ENCODE measurements at places on chromosomes 13 and 19. TPM values are rescaled to one million over a fixed set of nuclear protein-coding genes. Genes with fewer than 3 reads are reported as not detected.

LILRA1 gene
- 0.43 TPM for total RNA-seq

SLITRK6 gene
- total RNA-seq: not detected

CASP14 gene
- not detected for total RNA-seq

KCNC3 gene
- 0.40 TPM for total RNA-seq

MCEMP1 gene
- 0.23 TPM for total RNA-seq

PSG2 gene
- total RNA-seq: not detected

DNA sequence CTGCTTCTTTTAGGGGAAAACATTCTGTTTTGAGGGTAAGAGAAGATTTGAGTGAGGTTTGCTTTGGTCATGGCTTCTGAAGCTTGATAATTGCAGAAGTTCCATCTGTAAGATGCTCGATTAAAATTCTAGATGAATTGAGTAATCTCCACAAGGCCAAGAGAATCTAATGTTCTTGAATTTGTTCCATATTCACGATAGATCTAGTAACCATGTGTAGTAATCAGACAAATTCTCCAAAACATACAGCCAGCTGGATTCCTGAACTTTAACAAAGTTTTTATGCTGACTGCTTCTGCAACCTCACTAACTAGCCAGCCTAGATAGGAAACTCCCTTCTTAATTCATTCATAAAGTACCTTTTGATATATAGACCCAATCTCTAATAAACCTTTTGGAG, 92.7 kb downstream of the COL4A2 start:
- H3K27me3 ChIP-seq: no peaks in the 10 kb centered on the region
- peaks cover 20% of the 10 kb centered on the region for H3K4me1 ChIP-seq
- no peak overlapping the region for H3K4me3 ChIP-seq
- no peak for DNase-seq
- no peaks in the 10 kb centered on the region for H3K36me3 ChIP-seq

DNA sequence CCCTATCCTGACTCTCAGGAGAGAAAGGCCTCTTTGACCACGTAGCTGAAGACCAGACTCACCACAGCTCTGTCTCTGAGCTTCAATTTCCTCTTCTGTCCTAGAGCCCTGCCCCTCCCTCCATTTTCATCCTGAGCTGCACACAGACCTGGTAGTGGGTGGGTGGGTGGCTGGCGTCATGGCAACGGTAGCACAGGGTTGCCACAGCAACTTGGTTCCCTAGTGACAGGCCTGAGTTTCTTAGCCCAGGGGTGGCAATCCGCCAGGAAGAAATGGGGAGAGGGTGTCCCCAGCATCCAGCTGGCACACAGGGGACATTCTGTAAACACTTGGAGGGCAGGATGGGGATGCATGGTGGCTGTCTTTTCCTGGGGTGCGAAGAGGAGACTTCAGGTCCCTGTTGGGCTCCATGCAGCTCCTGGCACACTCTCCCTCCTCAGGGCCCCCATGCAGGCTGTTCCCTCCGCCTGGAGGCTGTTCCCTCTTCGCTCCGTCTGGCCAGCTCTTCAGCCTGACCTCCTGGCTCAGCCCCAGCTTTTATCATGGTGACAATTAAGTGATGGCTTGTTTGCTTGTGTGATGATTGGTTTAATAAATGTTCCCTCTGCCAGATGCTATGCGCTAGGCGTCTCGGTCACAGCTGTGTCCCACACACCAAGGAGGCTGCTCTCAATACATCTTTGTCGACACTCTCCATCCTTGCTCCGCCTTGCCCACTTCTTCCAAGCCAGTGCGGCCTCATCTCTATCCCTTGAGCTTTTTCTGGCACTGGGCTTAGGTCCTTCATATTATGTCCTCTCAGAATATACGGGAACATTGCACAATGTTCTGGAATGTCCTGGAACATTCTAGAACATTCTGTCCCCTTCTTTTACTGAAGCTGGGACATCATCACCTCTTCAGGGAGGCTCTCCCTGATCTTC, 7.4 kb upstream of the KLHL26 start:
- no peaks in the 10 kb centered on the region for H3K4me1 ChIP-seq
- DNase-seq: no peak
- H3K4me3 ChIP-seq: no peak overlapping the region

DNA sequence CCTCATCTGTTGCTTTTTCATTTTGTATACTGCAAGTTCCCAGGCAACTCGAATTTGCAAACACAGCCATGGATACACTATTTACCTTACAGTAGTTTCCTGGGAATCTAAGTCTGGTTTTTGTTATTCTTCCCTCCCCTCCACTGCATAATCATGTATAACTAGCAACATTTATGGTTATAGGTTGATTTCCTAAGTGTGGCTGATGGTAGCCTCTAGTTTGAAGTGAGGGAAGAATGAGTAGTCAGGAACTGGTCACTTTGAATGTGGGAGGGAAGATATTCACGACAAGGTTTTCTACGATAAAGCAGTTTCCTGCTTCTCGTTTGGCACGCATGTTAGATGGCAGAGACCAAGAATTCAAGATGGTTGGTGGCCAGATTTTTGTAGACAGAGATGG, at the start of gene KCNRG:
KCNRG (plus strand) TSS at position 187 of the 400 bp plus-strand sequence; CDS start at position 237, 50 bp downstream.
- DNase-seq: no peak
- H3K27ac ChIP-seq: no peak within 1 kb of the TSS
- no peaks in the 10 kb centered on the region for H3K27me3 ChIP-seq
- H3K36me3 ChIP-seq: no peaks in the 10 kb centered on the region

DNA sequence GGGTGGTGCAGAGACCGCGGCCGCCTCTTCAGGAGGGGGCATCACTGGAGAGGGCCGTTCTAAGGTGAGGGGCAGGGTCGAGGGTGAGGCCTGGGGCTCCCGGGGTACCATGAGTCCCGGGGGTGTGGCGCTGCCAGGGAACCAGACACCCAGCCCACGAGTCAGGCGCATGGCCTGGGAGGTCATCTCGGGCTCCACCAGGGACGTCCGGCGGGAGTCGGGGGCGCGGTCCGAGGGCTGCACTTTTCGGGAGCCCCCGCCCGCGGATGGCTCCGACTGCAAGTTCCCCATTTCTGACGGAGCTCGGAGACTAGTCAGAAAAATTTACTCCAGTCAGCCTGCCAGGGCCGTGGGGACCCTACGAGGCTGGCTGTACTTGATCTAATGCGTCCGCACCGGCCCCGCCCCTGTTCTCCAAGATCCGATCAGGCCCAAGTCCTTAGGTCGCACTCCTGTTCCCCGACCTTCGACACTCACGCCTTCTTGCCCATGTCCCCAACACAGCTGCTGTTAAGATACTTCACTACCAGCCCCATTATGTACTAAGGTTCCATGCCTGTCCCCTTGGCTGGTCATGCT, 774 bp downstream of the GGN start:
- peaks cover 10% of the 10 kb centered on the region for H3K4me1 ChIP-seq
- H3K4me3 ChIP-seq: peak overlapping the region; percentile 52
- H3K27me3 ChIP-seq: no peaks in the 10 kb centered on the region
- H3K36me3 ChIP-seq: no peaks in the 10 kb centered on the region

DNA sequence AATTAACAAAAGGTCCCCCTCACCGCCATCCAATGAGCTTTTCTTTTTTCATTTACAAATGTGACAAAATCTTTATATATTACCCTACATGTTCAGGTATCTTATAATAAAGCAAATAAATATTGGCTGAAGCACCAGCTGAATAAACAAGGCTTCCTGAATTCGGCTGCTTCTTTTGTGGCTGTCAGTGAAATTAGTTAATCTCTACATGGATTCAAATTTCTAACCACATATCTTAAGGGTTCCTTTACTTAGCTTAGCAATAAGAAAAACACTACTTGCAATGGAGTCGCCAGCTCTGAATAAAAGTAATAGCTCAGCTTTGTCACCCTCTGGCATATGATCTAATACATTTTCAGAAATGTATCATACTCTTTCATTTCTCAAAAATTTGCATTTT, 104.3 kb downstream of the CCNA1 start:
- H3K4me1 ChIP-seq: no peaks in the 10 kb centered on the region
- DNase-seq: no peak
- H3K27ac ChIP-seq: no peak overlapping the region

DNA sequence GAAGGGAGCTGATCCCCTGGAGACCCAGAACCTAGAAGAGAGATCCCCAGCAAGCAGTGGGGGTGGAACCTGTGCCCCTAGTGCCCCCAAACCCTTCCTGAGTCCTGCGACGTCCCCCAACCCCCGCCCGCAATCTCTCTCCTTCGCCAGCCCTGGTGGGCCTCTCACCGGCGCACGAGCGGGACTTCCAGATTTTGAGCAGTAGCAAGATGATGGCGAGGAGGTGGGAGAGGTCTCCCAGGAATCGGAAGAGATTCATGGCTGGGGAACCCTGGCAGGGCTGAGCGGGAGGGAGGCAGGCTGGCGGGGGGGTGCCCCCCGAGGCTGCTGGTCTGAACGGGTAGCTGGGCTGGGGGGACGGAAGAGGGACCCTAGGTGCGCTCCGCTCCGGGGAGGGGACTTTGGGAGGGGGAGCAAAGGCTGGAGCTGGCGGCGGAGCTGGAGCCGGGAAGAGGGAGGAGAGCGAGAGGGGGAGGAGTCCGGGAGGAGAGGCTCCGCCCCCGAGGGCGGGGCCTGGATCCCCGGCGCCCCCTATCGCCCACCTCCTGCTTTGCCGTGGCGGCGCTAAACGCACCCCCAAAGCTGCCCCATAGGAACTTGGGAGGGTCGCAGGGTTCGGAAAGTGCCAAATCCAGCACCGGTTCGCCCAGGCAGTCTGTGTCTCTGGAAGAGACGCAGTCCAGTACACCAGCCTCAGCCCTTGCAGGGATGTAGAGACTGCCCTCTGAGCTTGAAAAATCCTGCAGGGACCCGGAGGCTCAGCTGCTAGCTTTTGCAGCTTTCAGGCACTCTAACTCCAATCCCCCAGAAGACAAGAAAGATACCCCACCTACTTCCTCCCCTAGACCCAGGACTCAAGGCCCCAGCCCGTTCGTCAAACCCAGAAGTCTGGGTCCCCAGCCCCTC, at the start of gene KDELR1:
KDELR1 (minus strand) TSS at position 452 of the 906 bp plus-strand sequence; CDS start at position 259, 193 bp downstream.
- peak; percentile 89 for DNase-seq
- H3K36me3 ChIP-seq: no peaks in the 10 kb centered on the region
- peak within 1 kb of the TSS; percentile 73 for H3K4me3 ChIP-seq
- H3K4me1 ChIP-seq: peaks cover 9% of the 10 kb centered on the region

- H3K27ac ChIP-seq: no peak overlapping the region
- no peaks in the 10 kb centered on the region for H3K27me3 ChIP-seq
- no peak for DNase-seq
- no peaks in the 10 kb centered on the region for H3K4me1 ChIP-seq
- no peak overlapping the region for H3K4me3 ChIP-seq
These were observed 31.8 kb downstream of the TFDP1 start for GRCh38 chr13:113616281-113616906.

- no peaks in the 10 kb centered on the region for H3K27me3 ChIP-seq
- no peak for DNase-seq
- H3K4me3 ChIP-seq: no peak overlapping the region
- peaks cover 2% of the 10 kb centered on the region for H3K4me1 ChIP-seq
These were observed 763.5 kb upstream of the GPC6 start for GRCh38 chr13:92463134-92463533.

DNA sequence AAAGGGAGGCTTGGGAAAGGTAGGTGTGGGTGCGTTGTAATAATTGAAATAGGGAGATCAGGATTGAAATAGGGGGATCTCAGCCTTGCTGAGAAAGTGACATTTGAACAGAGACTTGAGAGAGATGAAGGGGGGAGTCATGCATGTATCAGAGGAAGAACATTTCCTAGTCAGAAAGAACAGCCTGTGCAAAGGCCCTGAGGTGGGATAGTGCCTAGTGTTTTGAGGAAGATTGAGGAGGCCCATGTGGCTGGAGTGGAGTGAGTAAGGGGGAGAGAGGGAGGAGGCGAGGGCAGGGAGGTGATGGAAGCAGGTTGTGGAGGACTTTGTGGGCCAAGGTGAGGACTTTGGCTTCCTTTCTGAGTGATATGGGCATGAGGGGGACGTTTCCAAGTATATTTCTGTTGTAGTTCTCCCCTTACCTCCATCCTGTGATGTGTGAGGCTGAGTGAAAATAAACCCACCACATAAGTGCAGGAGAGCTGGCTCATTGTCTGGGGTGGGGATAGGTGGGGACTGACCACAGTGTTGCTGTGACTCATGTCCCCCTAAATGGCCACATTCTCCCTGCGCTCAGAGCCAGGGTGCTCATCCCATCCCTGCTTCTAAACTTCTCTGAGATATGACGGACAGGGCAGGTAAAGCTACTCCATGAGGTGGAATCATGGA, 17.8 kb downstream of the ACTL9 start:
- H3K4me3 ChIP-seq: no peak overlapping the region
- H3K27me3 ChIP-seq: no peaks in the 10 kb centered on the region
- no peak overlapping the region for H3K27ac ChIP-seq
- no peaks in the 10 kb centered on the region for H3K36me3 ChIP-seq
- DNase-seq: no peak

DNA sequence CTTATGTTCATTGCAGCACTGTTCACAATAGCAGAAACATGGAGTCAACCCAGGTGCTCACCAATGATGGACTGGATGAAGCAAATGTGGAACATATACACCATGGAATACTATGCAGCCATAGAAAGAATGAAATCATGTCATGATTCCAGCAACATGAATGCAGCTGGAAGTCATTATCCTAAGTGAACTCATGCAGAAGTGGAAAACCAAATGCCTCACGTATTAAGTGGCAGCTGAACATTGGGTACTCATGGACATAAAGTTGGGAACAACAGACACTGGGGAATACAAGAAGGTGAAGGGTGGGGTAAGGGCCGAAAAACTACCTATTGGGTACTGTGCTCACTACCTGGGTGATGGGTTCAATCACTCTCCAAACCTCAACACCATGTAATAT, 915.9 kb downstream of the UQCRFS1 start:
- no peak overlapping the region for H3K4me3 ChIP-seq
- no peaks in the 10 kb centered on the region for H3K4me1 ChIP-seq
- H3K27me3 ChIP-seq: no peaks in the 10 kb centered on the region
- no peak overlapping the region for H3K27ac ChIP-seq
- no peaks in the 10 kb centered on the region for H3K36me3 ChIP-seq

- H3K4me3 ChIP-seq: no peak overlapping the region
- H3K4me1 ChIP-seq: no peaks in the 10 kb centered on the region
- no peaks in the 10 kb centered on the region for H3K27me3 ChIP-seq
- no peak for DNase-seq
- H3K36me3 ChIP-seq: no peaks in the 10 kb centered on the region
These were observed 2.7 kb downstream of the ZNF154 start for GRCh38 chr19:57706346-57706745.

DNA sequence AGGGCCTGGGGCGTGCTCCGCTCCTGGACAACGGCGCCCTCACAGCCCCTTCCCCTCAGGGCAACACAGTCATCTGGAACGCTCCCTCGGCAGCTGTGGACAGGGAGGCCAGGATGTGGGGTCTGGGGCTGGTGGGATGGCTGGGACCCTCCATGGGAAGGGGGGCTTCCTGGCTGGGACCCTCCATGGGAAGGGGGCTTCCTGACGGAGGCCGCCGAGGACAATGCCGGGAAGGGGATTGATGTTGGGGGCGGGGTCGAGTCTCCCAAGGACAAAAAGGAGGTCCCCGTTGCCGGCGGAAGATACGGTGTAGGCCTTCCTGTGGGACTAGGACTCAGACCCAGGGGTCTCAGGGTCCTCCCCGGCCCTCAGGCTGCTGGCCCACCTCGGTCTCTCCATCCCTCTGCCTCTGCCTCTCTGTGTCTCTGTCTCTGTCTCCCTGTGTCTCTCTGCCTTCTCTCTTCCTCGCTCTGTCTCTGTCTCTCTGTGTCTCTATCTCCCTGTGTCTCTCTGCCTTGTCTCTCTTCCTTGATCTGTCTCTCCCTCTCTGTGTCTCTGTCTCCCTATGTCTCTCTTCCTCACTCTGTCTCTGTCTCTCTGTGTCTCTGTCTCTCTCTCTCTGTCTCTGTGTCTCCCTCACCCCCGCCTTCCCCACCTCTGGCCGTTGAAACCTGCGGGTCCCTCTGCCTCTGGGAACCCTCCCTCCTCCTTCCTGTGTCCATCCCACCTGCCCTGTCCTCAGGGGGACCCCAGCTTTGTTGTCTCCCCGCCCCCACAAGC, 2.7 kb upstream of the MADCAM1 start:
- DNase-seq: no peak
- H3K27ac ChIP-seq: no peak overlapping the region
- H3K36me3 ChIP-seq: no peaks in the 10 kb centered on the region
- H3K4me3 ChIP-seq: no peak overlapping the region

Data from ovary (tissue), 10 donors.